ENCODE measurements at places on chromosomes 1 and 21.
A peak's percentile ranks its signal among the peaks of the same experiment; 100 is the strongest.

DNA sequence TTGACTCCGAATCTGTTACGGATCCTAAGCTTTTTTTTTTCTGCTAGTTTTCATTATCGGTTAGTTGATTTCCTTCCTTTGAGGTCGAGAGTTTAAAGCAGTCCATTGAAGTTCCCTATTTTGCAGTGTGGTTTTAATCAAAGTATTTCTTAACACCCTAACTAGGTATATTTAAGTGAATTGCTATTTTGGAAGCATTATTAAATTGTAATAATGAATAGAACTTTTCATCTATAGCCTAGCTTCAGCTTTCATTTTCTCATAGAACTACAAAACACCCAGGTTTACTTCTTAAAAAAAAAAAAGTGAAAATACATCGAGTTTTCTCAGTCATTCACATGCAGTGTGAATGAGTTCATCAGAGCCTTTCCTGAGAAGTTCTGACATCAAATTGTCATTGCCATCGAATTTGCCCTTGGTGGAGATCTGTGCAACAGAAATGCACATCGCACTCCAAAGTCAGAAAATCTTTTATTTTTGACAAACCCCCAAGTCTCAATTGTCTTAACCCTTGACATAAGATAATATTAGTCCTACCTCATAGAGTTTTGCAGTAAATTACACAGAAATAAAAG lies 1.1 kb upstream of the LBR start:
- no peak for DNase-seq

GRCh38 chr1:30532621-30533020 lies 190.8 kb downstream of the MATN1 start:
- DNase-seq: no peak

DNA sequence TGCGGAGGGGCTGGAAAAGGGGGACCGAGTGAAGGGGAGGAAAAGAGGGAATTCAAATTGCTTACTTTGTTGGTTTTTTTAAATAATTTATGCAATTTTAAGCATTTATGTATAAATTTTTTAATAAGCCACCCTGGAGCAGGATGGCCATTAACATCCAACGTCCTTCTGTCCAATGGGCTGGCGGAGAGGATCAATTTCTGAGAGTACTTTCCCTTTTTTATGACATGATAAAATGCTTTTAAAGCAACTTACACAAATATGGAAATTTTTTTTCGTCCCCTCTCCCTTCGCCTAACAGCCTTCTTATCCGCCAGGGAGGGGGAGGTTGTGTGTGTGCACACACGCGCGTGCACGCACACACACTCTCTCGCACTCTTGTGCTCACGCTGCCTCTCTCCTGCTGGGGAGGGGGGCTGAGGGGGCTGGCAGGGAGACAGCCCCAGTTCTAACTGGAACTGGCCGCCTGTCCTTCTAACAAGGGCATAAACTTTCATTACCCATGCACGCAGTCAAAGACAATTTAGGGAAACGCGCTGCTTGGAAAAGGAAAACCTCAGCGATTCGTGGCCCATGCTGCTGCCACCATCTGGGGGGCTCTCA lies 123.2 kb downstream of the CASZ1 start:
- DNase-seq: no peak

DNA sequence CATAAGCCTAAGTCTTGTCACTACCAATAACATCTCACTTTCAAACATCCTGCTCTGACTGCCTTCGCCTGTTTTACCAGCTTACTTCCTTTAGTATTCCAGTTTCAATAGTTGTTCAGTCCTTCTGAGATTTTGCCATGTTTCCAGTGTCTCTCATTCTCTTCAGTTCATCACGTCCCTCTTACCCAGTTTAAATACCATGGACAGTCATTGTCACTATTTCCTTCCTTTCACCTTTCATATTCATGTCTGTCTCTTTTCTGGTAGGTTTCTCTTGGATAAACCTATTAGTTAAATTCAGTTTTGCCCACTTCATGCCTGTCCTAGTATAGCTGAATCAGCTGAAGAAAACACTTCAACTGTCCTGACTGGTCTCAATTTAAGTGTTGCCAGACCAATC lies 5.9 kb downstream of the ATF6 start:
- no peak for DNase-seq

DNA sequence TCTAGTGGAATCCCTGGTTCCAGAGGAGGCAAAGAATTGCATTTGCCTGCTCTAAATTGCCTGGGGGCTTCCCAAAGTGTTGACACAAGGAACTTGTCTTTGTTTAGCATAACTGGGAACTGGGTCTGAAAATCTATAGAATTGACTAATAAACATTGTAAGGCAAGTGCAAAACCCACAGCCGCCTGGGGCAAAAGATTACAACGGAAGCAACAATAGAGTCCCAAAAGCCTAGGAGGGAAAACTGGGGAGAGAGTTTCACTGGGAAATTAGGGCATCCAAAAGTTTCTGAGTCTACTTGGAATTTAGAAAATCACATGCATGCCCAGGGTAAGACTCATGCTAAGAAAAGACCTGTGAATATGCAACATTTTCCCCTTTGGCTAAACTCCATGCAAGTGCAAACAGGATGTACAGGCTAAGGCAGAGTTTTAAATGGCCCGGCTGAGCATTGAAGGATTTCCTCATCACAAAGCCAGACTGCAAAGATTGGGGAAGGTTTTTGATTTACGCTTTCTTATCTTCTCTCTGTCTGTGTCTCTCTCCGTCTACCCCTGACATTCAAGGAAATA lies 725.3 kb upstream of the NCAM2 start:
- DNase-seq: no peak

DNA sequence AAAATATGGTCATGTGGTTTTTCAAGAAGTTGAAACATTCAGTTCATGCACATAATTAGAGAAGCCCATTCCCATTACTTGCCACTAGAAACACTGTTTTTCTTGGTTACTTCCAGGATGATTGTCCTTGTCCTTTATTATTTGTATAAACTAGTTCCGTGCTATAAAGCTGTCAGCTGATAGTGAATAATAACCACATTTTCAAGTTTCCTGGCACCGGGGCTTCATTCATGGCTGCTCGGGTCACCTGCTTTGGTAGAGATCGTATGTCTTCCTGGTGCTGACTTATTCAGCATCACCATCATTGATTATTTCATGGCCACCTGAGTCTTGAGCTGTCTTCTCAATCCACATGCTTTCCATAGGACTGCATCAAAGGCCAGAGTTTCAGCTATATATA lies 62.9 kb upstream of the ZNF326 start:
- no peak for DNase-seq

- no peak for DNase-seq
Measured at GRCh38 chr1:210905944-210906453, 227.9 kb downstream of the KCNH1 start.

DNA sequence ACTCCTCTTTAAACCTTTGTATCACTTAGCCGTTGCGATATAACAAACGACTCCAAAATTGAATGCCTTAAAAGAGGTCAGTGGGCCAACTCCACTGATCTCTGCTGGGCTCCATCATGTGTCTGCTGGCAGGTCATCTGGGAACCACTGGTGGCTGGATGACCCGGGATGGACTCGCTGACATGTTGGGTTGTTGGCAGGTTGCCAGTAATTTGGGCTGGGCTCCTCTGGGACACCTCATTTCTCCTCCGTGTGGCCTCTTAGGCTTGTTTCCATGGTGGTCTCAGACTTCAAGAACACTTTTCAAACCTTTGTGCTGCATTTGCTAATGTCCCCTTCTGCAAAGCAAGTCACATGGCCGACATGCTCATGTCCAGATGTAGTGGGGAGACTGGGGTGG lies 139.3 kb upstream of the POU3F1 start:
- peak; percentile 6 for DNase-seq

DNA sequence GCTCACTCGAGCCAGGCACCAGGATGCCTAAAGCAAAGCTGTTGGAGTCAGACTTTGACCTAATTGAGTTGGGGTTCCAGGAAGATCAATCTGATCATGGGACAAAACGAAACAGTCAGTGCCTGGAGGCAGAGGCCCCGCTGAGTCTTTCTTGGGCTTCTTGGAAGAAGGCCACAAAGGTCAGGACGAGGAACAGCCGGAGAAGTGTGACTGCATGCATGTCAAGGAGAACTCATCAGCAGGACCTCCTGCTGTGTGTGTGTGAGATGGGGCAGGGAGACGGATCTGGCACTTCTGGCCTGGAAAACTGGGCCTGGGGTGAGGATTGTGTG lies 190.8 kb downstream of the CAMTA1 start:
- DNase-seq: no peak

Data from hematopoietic multipotent progenitor cell treated with erythropoietin and hydrocortisone succinate and interleukin-3 and kit ligand, for 15 days (in vitro differentiated cells).